Tongue (tissue), 3 donors: ENCODE measurements at places on chromosomes 2 and 18.

DNA sequence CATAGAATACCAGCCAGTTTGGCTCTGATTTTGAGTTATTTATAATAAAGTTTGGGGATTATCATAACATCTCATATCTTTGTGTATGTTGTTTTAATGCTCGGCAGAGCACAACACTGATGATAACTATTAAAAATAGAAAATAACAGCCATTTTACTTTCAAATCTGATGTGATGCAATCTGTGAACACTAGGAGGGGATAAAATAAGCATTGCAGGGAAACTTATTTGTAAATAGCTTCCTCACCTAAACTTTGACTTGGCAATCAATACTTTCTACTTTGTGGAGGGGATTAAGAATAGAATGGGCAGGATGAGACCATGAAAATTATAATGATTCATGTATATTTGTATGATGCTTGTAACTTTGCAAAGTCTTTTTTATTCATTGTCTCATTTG is 54.4 kb downstream of the USP14 start:
- DNase-seq: no peak

GRCh38 chr2:112216167-112216566 is 38.7 kb downstream of the ZC3H8 start:
- DNase-seq: no peak

- peak; percentile 77 for DNase-seq
Observed at GRCh38 chr2:55010149-55010591, 40.1 kb downstream of the RTN4 start.

DNA sequence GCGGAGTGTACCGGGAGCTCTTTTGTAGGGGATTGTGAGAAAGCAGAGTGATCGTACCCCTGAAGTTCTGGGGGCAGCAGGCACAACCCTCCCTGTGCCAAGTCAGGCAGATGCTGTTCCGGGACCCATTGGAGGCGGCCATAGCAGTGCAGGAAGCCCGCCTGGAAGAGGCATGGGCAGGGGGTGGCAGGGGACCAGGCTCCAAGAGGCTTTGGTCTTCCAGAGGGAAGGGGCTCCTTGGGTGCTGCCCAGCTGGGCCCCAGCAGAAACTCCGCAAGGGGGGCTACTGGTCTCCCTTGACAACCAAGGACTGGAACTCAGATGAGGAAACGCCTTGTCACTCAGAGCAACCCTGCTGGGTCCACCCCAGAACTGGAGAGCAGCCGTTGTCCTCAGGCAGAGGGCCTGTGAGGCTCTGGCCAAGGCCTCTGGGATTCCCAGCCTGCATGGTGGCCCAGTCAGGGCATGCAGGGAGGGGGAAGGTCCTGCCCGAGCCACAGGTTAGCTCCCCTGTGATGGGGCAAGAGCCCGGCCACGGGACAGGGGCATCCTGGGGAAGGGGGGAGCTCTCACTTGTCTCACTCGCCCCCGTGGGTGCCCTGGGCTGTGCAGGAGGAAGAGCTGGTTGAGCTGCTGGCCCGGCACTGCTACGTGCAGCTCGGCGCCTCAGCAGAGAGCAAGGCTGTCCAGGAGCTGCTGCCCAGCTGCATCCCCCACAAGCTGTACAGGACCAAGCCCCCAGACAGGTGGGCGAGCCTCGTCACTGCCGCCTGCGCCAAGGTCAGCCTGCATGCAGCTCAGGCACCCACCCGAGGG is 21.0 kb upstream of the GPR17 start:
- DNase-seq: no peak

DNA sequence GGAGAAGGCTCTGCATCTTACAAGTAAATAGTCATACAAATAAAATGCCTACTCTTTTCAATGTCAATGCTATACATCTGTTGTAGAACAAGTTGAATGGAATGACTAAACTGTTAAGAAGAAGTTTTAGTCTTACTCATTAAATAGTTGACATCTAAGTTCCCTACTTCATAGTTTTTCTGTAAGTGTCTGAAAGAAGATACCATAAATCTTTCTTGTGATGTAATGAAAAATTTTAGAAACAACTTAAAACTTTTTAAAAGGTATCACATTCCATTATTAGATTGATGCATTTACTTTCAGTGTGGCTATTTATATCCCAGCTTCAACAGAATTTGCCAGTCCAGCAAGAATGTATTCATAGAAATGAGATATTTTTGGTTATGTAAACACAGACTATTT is 185.2 kb upstream of the EPC2 start:
- no peak for DNase-seq

DNA sequence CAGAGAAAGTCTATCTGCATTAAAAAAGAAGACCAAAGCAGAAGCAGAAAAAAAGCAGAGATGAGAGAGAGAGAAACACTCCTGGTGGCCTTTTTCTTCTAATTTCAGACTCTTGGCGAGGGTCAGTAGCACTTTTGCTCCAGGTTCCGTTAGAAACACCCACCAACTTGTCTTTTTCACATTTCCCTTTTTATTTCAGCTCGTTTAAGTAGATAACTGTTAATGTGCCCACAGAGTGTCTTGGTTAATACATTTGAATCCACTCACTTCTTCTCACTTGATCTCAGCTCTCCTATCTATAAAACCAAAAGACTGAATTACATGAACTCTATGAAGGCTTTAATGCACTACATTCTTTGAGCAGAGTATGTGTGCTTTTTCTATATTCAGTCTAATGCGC is 63.1 kb downstream of the AAK1 start:
- no peak for DNase-seq

- no peak for DNase-seq
Observed at GRCh38 chr2:241728627-241729026, 5.8 kb upstream of the D2HGDH start.

GRCh38 chr2:220033546-220033945 is 406.1 kb downstream of the SLC4A3 start:
- DNase-seq: peak; percentile 38

- DNase-seq: no peak
Observed at GRCh38 chr2:207224381-207224780, 58.6 kb upstream of the KLF7 start.

GRCh38 chr2:8574196-8575037 is 107.4 kb upstream of the ID2 start:
- DNase-seq: no peak

DNA sequence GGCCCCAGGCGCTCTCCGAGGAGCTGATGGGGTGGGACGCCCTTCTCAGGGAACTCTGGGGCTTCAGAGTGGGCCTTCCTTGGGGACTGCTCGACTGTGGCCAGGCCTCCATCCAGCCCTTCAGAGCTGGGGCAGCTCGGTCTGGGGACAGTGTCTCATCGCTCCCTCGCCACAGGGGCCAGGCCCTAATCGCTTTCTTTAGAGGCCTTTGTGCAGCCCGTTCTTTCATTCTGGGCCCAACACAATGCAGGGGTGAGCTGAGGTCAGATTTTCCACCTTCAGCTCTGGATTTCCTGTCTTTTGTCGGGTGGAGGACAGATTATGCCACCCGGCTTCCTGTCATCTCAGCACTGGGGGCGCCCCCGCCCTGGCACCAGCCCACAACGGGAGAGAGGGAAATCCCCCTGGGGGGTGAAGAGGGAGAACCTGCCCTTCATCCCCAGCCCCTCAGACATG is 25.2 kb downstream of the MYCN start:
- no peak for DNase-seq

GRCh38 chr2:130836501-130837174 is at the start of gene ARHGEF4:
Gene ARHGEF4 (plus strand): TSS chr2:130836914. CDS start chr2:130836954, 40 bp downstream.
- peak; percentile 27 for DNase-seq

- no peak for DNase-seq
Observed at GRCh38 chr2:27320958-27321543, 1.8 kb downstream of the MPV17 start.
